NCI-H187 treated with DMSO at 0.1 percent for 48 hours (cell line): ENCODE measurements at places on chromosomes 6 and 20.

- DNase-seq = no peak
Observed at GRCh38 chr20:61839912-61840778, 225.5 kb downstream of the TAF4 start.

- DNase-seq = no peak
Observed at GRCh38 chr6:130831607-130832006, 4.4 kb downstream of the SMLR1 start.

DNA sequence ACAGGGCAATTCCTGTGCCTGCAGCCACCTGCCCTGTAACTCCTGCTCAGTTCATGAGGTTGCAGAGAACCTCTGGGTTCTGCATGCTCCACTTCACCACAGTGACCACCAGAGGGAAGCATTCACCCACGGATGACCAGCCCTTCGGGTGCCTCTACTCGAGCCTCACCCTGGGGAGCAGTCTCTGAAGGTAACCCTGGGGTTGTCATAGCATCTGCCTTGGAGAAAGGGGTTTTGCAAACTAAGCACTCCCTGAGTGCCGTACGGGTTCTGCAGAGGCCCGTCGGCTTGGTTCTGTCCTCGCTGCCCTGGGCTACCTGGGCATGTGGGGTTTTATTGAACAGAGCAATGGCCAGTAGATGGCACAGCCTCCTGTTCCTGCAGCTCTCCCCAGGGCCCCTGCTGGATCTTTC lies 10.2 kb upstream of the CST5 start:
- no peak for DNase-seq

GRCh38 chr6:160069459-160069858 lies 52.2 kb upstream of the SLC22A1 start:
- DNase-seq = no peak

DNA sequence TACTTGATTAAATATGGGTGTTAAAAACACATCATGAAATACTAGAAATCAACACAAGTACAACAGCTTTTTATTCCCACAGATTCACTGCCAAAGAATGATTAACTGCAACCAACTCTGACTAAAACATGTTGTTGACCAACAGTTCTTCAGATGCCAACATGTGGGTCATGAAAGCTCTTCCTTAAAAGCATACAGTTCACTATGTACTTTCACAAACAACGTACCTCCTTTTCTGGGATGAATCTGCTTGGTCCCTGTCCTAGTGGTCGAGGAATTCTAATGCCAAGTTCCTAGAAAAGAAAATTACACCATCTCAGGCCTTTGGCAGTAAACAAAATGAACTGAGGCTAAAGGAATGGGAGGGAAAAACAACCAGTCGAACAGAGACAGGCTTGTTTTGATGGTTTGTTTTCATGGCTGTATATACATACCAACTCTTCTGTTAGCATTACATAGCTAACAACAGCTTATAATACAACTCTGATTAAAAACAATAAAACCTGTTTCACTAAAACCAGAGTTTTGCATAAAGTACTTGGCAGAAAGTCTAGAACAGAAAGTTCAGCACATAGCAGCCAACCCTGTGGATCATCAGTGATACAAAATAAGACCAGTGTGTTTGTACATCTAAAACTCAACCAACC lies 92.5 kb downstream of the SESN1 start:
- DNase-seq = no peak

- no peak for DNase-seq
Observed at GRCh38 chr20:44153636-44154043, 33.3 kb downstream of the JPH2 start.

- no peak for DNase-seq
Observed at GRCh38 chr6:14728396-14729024, 517.4 kb upstream of the JARID2 start.

- DNase-seq = no peak
Observed at GRCh38 chr6:14791526-14791925, 454.3 kb upstream of the JARID2 start.

DNA sequence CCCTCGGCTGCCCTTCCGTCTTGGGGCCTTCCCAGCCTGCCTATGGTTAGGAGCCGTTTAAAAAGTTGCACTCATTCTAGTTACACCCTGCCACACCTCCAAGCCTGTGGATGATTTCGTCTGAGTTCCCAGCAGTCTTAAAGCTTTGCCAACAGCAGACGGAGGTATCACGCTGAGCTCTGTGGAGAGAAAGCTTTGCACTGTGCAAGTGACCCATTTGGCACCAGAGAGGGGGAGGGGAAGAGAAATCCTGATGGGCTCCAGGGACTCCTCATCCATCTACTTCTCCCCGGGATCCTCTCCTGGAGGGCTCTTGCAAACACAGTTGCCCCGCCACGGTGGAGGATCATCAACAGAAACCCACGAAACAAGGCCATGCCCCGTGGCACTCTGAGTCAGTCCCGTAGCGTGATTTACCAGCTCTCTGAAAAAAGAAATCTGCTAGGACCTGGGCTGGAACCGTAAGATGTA lies 98.8 kb upstream of the CITED2 start:
- DNase-seq = no peak

GRCh38 chr20:61635721-61636455 lies 383.8 kb downstream of the CDH4 start:
- DNase-seq = no peak

GRCh38 chr6:169583886-169584541 lies 117.8 kb downstream of the WDR27 start:
- no peak for DNase-seq

GRCh38 chr6:4372866-4373265 lies 237.5 kb upstream of the ECI2 start:
- no peak for DNase-seq

GRCh38 chr20:8946036-8946940 lies 122.6 kb upstream of the PLCB4 start:
- DNase-seq = no peak

GRCh38 chr6:166436195-166437139 lies 53.7 kb upstream of the MPC1 start:
- no peak for DNase-seq

- no peak for DNase-seq
Observed at GRCh38 chr6:83722876-83723275, 14.0 kb upstream of the SNAP91 start.

DNA sequence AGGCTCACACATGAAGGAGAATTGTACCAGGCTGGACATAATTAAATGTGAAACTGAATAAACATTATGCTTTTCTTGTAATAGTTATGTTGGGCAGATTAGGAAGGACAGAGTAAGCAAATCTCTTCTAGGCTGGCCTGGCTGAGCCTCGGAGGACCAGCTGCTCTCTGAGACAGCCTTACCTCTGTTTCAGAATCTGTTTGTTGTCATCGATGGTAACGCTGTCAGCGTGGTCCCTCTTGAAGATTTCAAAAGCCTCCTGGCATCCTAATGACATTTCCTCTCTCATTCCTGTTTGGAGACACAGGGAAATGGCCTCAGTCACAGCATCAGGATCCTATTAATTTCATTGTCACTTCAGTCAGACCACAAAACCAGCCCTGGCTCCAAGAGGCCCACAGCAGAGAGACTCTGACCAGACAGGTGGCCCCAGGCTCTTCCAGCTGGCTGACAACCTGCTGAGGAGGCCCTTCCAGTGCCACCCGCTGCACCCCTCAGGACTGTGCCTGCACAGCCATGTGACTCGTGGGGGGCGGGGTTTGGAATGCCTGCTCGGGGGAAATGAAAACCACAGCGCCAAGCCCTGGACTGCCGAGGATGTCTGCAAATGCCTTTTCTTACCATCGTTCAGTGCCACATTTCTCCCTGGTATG lies 108.5 kb upstream of the KCNK16 start:
- DNase-seq = peak; percentile 67

GRCh38 chr6:3895312-3895653 lies 46.1 kb downstream of the FAM50B start:
- DNase-seq = no peak

DNA sequence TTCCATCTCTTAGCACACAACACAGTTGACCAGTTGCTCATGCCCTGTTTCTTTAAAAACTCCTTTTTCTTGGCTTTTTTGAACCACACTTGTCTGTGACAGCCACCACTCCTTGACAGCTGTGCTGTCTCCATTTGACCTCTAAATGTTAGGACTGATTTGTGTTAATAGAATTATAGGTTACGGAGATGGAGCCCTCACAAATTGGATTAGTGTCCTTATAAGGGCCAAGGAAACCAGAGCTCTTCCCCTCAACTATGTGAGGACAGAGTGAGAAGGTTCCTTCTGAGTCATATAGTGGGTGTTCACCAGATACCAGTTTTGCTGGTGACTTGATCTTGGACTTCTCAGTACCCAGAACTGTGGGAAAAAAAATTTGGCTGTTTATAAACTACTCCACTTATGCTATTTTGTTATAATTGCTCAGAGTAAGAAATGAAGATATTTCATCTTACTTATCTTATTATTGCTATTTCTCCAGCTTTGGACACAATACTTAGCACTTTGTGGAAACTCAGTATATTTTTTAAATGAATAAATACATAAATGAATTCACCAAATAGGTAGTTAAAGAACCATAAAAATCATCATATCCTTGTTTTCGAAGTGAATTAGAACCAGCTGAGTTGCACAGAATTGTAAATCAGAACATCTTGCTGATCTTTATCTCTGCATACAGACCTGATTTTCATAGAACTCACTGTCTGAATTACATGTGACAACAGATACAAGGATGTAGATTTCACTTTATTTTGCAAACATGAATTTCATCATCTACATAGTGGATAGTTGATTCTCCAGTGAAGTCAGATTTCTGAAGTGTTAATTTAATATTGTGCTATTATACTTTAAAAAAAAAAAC lies 598.5 kb upstream of the IRAK1BP1 start:
- DNase-seq = no peak

DNA sequence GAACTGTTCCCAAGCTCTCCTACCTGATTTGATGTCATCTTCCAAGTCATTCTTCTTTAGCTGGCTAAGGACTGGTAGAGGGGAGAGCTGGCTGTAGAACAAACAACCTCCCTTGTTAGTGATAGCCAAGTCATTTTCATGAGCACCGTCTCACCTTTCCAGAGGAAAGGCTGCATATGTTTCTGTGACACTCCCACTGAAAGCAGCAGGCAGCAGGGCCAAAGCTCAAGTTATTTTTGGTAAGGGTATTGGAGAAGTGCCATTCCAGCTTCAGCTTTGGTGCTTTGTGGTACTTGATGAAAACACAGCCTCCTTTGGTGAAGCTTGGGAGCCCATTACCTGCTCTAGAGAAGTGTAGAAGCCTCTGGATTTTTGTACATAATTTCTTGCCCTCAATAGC lies 5.4 kb upstream of the DOK5 start:
- no peak for DNase-seq

DNA sequence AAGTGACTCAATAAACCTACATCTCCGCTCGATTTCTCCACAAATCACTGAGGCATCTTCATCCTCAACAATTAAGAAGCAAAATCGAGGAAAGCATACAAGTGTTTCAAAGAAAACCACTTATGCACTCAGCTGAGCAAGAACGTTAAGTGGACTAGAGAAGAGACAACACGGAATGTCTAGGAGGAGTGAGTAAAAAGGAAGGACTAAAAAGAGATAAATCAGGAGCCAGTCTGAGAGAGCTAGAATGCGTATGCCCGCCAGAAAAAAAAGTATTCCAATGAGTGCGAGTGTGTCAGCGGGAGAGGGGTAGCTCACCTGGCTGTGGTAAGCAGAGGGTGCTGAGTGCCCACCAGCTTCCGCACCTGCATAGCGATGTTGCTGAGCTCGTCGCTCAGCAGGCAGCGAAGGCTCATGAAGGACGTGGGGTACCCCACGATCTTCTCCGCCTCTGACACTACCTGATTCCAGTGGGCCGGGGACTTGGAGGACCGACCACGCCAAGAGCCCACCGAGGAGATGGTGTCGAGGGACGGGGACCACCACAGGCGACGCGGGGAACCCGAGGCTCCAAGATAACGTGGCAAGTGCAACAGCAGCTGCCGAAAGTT lies 587 bp downstream of the PDSS2 start:
- DNase-seq = no peak

- no peak for DNase-seq
Observed at GRCh38 chr6:110878751-110879522, 4.4 kb downstream of the AMD1 start.

- no peak for DNase-seq
Observed at GRCh38 chr6:158819213-158819976, at the start of gene EZR. Gene EZR (minus strand): TSS chr6:158819368. CDS start chr6:158818093, 1,275 bp downstream.

- DNase-seq = no peak
Observed at GRCh38 chr6:137906020-137906472, 39.0 kb downstream of the TNFAIP3 start.

DNA sequence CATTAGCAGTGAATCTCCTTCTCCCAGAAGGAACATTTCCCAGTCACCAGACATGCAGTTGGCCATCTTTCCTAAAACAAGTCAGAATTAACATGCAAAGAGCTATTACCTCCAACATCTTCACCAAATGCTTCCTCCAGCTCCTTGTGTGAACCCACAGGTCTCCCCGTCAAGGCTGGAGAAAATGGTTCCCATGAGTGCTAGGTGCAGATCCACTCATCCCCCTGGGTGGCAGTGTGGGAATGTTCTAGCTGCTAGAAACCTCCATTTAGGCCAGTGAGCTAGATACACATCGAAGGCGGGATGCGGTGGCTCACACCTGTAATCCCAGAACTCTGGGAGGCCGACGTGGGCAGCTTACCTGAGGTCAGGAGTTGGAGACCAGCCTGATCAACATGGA lies 603.9 kb upstream of the SLC35B3 start:
- DNase-seq = no peak

GRCh38 chr6:146066506-146066905 lies 37.6 kb downstream of the GRM1 start:
- DNase-seq = no peak

DNA sequence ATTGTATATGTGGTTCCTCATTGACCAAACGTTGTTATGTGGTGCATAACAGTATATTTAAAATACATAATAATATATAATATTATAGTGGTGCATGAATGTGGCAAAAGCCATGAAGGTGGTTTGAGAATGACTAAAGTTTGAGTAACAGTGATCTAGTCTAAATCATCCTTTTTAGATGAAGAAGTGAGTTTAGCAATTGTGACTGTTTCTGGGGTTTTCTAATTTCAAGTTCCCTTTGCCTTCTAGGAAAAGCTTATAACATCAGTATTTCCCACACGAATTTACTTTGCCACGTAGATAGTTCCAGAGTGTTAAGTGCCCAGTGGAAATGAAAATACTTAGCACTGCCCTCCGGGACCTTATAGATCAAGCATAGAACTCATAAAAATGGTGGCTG lies 40.9 kb downstream of the ARFGEF2 start:
- DNase-seq = no peak

DNA sequence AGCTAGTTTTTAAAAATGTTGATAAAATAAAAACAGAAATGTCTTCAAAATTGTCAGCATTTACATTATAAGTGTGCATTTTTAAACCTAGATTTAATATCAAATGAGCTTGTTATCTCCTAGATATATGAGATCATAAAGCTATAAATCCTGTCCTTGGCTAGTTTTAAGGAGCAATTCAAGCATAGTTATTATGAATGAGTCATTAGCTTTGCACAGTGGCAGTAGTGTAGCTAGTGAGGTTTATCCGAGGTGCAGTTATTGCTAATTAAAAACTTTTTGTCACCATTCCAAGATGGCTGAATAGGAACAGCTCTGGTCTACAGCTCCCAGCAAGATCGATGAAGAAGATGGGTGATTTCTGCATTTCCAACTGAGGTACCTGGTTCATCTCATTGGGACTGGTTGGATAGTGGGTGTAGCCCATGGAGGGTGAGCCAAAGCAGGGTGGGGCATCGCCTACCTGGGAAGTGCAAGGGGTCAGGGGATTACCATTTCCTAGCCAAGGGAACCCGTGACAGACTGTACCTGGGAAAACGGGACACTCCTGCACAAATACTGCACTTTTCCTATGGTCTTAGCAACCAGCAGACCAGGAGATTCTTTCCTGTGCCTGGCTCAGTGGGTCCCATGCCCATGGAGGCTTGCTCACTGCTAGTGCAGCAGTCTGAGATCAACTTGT lies 108.8 kb upstream of the SYNCRIP start:
- DNase-seq = no peak
